ENCODE measurements at places on chromosomes 12 and 14.

DNA sequence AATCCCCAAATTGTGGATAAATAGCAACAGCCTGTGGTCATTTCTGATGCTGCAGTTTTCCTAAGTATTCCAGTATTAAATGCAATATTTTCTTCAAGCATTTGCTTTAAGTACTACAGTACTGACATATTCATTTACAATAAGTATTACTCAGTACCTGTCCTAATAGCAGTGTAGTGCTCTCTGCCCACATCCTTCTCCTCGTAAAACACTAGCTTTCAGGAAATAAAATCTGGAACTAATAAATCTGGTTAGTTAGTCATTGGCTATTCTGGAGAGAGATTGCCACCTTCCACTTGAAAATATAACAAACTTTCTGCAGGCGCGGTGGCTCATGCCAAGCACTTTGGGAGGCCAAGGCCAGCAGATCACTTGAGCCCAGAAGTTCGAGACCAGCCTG is 441.5 kb downstream of the PRKD1 start:
- no peak for DNase-seq

- DNase-seq: no peak
Observed at GRCh38 chr12:113322343-113322742, 12.6 kb downstream of the SLC8B1 start.

DNA sequence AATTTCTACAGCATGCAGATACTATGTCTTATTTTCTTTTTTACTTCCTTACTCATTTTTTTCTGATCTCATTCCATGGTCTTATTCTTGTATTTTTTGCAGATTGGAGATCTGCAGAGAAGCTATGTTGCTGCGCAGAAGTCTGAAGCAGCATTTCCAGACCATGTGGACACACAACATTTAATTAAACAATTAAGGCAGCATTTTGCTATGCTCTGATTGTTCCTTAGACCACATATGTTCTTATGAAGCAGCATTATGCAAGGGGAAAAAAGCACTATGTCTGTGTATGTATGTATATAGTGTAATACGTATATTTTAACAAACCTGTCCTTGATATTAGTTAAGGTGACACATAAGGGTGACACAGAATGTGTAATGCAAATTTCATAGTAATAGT is 52.7 kb downstream of the TTC8 start:
- no peak for DNase-seq

DNA sequence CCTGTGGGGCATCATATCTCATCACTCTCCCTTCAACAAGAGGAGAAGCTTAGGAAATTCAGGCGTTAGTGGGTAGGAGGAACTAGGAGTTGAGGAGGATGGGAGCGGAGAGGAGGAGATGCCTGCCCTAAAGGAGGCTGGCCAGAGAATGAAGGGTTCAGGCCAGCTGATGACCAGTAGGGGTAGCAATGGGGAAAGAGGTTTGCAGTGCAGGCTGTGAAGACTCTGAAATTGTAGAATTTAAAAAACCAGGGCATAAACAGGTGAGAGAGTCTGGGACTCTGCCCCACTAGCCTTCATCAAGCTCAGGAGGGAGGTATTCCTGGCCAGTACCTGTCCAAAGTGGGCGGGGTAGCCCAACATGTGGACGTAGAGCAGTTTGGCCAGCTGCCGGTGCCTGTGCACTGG is 809 bp downstream of the AP1G2 start:
- DNase-seq: no peak

DNA sequence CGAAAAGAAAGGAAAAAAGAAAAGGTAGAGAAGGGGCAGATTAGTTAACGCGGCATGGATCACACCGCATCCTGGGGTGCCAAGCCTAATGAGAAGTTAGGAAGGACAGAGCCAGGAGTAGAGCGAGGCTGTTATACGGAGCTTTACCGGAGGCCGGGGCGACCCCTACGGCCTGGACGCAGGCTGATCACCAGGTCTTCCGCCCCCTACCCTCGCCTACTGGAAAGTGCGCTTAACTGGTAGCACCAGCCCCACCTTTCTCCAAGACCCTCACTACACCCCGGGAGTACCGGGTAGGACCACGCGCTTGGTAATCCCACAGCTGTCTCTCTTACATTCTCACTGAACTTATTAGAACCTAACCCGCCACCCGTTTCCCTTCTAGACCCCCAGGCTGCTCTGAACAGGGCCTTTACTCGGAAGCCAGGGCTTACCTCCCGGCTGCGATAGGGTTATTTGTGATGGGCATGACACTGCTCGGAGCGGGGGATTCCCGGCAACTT is 33.8 kb downstream of the WBP11 start:
- no peak for DNase-seq

- DNase-seq: no peak
Observed at GRCh38 chr12:67415473-67415872, 146.3 kb downstream of the CAND1 start.

DNA sequence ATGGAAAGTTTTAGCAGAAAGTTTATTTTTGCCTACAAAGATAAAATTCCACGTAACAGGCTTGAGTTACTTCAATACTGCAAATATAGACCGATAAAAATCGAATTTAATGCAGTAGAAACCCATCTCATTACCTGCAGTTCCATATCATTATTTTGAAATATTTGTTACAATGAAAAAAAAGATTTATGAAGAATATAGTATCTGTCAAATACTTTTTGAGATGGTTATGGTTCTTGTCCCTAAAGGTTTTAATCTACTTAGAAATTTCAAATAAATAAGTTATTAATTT is 273.5 kb downstream of the ADAMTS20 start:
- DNase-seq: no peak

- no peak for DNase-seq
Observed at GRCh38 chr14:72512281-72512680, 381.6 kb downstream of the DPF3 start.

DNA sequence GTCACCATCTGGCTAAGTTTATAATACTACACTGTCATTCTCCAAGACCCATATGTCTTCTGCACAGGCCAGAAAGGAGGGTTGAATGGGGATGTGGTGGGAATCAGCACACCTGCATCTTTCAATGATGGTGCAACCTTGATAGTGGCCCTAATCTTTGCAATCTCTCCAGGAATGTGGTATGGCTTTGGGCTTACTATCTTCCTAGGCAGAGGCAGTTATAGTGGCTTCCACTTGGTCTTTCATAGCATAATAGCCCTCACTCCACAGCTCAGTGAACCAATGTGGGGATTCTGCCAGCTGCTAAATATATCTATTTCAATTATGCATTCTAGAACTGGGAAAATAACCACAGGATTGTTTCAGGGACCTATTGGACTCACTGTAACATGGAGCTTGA is 61.8 kb upstream of the ATP2B1 start:
- DNase-seq: no peak

DNA sequence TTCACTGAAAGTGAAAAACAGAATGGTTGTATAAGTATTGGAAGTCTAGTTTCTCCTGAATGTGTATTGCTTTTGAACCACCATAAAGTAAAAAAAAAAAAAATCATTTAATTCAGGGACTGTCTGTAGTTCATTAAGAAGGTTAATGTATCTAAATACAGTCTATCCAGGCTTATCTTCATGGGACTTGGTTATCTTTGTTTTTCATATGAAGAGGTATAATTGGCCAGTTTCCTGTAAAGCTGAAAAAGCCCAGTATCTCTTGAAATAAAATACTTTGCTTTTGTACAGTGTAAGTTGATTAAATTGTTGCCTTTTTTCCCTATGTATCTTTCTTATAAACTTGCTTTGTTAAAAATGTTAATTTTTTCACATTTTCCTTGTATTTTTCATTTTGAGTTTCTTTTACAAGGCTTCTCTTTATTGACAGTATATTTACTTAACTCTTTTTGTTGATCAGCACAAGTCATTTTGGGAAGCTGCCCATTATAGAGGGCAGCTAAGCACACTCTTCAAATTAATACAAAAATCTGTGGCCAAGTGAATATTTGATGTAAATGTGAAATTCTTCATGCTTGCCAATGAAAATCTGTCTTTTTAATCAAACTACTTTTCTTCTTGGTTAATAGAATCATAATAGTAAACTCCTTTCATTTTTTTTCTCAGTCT is 156.0 kb downstream of the TMTC3 start:
- DNase-seq: no peak
